ENCODE measurements at places on chromosomes 11 and 22.

DNA sequence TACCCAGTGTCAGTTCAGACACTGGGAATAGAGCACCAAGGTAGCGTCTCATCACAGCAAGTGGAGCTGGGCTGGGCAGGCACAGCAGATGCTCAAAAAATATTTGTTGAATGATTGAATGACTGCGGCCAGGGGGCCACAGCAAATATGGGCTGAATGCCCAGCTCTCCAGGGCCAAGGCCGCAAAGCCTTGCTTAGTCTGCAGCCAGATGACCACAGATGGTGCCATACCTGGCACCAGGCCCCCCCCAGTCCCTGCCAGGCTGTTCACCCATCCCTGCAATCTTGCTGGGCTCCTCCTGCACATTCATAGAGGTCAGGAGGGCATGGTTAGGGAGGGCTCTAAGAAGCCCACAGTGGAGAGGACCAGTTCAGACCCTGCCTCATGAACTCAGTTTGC, 32.9 kb downstream of the ZC3H7B start:
- no peak for DNase-seq

GRCh38 chr11:17633987-17634775, 85.2 kb upstream of the MYOD1 start:
- DNase-seq, result no peak

GRCh38 chr11:84890676-84891075, 736.5 kb downstream of the DLG2 start:
- peak; percentile 37 for DNase-seq

- DNase-seq, result no peak
Observed at GRCh38 chr11:61372659-61373420, 10.7 kb downstream of the TMEM138 start.

DNA sequence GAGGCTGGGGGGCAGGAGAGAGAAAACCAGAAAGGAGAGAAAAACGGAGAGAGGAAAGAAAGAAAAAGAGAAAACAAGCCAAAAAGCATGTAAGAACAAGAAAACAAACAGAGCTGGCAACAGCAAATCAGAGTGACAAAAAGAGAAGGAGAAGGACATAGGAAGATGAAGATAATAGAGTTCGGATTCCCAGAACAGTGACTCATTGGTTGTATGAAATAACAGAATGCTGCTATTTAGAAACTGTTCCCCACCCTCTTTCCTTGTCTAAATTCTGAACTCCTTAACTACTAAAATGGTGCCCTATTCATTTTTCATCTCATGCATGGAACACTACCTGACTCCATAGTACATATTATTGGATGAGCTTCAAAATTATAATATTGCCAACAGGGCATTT, 317.4 kb downstream of the C11orf87 start:
- DNase-seq, result no peak

GRCh38 chr11:131468565-131468964, 98.2 kb downstream of the NTM start:
- DNase-seq, result no peak

GRCh38 chr11:17596310-17596669, 49.2 kb downstream of the OTOG start:
- no peak for DNase-seq

GRCh38 chr11:1507381-1508140, 21.0 kb upstream of the MOB2 start:
- no peak for DNase-seq

- DNase-seq, result peak; percentile 34
Observed at GRCh38 chr11:62721994-62722393, 5.3 kb downstream of the HNRNPUL2 start.

GRCh38 chr11:114738954-114739353, 60.6 kb downstream of the NXPE2 start:
- DNase-seq, result peak; percentile 34

DNA sequence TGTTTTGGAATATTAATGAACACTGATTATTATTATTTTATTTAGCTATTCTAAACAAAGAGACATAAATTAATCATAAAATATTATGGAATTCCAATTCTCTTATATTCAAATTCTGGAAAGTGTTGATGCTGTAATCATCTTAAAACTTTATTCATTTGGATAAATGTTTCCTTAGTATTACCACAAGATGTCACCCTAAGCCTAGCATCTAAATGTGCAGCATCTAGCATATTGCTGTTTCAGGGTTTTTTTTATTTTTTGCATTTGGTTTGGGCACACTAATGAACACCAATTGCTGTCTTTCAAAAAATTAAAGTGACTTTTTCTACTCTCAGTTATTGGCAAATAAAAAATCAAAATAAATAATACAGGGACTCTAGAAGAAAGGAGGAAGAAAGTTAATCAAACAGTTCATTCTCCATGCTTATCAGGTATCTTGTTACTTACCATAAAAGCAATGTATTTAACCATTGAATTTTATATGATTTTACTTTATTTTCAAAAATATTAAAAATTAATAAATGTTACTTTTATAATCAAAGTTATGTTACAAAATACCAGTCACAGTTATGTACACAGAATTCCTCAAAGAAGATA, 31.8 kb downstream of the DLG2 start:
- no peak for DNase-seq

GRCh38 chr11:46413760-46414465, 22.3 kb upstream of the CHRM4 start:
- no peak for DNase-seq

GRCh38 chr11:71426413-71426812, 21.8 kb downstream of the DHCR7 start:
- DNase-seq, result no peak

- no peak for DNase-seq
Observed at GRCh38 chr11:92867913-92868619, 101.4 kb upstream of the MTNR1B start.

- DNase-seq, result no peak
Observed at GRCh38 chr11:103622296-103622695, 414.1 kb upstream of the DDI1 start.

DNA sequence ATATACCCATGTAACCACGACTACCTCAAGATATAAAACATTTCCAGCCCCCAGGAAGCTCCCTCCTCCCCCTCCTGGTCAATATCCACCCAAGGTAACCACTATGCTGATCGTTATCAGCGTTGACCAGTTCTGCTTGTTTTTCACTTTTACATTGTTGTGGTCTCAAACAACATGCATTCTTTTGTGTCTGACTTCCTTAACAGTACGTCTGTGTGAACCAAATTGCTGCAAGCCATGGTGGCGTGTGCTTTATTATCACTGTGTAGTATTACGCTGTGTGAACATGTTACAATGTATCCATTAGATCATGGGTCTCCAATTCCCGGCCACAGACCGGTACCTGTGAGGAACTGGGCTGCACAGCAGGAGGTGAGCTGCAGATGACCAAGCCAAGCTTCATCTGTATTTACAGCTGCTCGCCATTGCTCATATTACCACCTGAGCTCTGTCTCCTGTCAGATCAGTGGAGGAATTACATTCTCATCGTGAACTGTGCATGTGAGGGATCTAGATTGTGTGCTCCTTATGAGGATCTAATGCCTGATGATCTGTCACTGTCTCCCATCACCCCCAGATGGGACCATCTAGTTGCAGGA, 15.5 kb upstream of the GRK3 start:
- no peak for DNase-seq

GRCh38 chr11:43962383-43963278, 20.2 kb downstream of the C11orf96 start:
- no peak for DNase-seq

DNA sequence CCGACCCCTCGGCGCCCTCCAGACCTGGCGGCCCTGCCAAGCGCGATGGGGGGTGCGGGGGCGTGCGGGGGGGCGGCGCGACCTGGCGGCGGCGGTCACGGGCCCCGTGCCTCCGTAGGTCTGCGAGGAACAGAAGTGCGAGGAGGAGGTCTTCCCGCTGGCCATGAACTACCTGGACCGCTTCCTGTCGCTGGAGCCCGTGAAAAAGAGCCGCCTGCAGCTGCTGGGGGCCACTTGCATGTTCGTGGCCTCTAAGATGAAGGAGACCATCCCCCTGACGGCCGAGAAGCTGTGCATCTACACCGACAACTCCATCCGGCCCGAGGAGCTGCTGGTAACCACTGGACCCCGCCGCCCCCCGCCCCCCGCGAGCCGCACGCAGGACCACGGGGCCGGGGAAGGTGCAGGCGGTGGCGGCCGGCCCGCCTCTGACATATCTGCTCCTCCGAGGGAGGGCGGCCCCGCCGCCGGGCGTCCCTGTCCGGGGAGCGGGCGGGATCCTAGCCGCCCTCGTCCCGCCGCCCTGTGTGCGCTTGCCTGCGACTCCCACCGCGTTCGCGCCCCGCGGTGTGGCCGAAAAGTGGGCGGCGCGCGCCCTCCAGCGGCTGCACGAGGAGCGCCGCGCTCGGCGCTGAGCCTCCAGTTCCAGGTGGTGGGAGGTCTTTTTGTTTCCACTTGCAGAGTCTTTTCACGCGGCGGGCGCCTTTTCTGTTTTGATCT, 2.1 kb downstream of the CCND1 start:
- DNase-seq, result peak; percentile 55

- DNase-seq, result no peak
Observed at GRCh38 chr11:117806846-117807245, 9.8 kb upstream of the DSCAML1 start.

GRCh38 chr22:46469711-46470110, 67.7 kb downstream of the CELSR1 start:
- DNase-seq, result no peak

- no peak for DNase-seq
Observed at GRCh38 chr11:2301631-2302305, at the start of the genes C11orf21 and TSPAN32. C11orf21 (minus strand) TSS chr11:2301918; CDS start chr11:2301808, 110 bp downstream. TSPAN32 (plus strand) TSS chr11:2302013; CDS start chr11:2302150, 137 bp downstream.

GRCh38 chr11:128688031-128688713, 5.7 kb upstream of the FLI1 start:
- DNase-seq, result no peak

DNA sequence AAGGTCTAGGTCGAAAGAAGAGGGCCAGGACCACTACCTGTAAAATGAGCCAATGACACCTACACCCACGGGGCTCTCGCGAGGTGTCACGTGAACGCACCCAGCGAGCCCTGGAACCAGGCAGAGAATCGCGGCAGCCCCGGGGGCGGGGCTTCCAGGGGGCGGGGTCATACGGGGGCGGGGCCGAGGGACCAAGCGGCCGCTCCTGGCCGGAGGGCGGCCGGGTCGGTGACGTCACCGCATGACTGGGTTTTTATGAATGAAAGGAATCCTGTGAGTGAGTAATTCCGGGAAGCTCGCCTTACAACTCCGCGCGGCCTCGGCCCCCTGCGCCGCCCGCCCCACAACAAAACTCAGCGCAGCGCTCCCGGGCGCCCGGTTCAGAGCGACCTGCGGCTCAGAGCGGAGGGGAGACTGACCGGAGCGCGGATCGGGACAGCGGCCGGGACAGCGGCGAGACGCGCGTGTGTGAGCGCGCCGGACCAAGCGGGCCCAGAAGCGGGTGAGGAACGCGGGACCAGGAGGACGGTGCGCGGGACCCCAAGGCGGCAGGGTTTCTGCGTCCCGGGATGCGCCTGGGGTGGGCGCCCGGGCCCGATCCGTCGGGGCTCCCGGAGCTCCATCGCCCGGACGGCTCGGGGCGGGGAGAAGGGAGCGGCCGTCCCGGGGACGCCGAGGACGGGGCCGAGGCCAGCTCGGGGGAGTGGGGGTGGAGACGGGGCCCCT, at the start of gene MAFF:
TSS of gene MAFF (plus strand) at position 284 of the 726 bp plus-strand sequence. CDS start 11,860 bp downstream, outside the sequence.
- peak; percentile 97 for DNase-seq

DNA sequence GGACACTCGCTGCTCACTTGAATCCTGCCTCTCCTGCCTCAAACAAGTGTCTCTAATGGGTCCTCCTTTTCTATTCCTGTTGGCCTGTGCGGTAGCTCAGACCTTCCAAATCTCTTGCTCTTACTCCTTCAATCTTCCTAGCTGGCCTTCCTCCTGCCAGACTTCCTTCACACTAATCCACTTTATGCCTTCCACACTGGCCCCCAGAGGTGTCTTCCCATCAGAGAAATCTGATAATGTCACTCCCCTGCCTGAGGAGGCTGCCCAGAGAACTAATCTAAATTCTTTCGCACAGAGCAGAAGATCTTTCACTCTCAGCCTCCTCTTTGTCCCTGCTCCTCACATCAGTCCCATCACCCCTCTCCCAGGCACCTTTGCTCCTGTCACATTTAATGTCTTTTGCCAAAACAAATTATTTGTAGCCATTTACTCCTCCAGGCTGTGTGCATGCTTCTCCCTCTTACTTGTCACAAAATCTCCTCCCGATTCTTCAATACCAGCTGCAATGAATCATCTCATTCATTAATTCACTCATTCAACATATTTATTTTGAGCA, 175.7 kb downstream of the MAML2 start:
- DNase-seq, result no peak

DNA sequence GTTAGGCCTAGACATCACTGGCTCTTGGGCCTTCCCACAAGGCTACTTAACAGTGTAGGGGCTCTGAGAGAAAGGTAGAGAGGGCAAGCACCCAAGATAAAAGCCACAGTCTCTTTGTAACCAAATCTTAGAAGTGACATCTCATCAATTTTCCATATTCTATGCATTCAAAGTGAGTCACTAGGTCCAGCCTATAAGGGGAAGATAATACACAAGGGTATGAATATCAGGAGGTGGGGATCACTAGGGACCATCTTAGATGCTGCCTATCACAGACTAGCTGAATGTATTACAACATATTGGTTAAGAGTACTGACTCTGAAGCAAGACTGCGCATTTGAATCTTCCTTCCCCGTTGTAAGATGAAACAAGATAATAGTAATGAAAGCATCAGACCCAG, 144.1 kb downstream of the RBFOX2 start:
- DNase-seq, result no peak

GRCh38 chr11:101923554-101923953, 7.2 kb upstream of the ANGPTL5 start:
- no peak for DNase-seq

GRCh38 chr11:17730608-17731462, 3.7 kb upstream of the KCNC1 start:
- peak; percentile 57 for DNase-seq

- no peak for DNase-seq
Observed at GRCh38 chr11:75450826-75451821, 18.1 kb upstream of the KLHL35 start.

- peak; percentile 5 for DNase-seq
Observed at GRCh38 chr22:47333625-47334024, 571.2 kb downstream of the TBC1D22A start.

DNA sequence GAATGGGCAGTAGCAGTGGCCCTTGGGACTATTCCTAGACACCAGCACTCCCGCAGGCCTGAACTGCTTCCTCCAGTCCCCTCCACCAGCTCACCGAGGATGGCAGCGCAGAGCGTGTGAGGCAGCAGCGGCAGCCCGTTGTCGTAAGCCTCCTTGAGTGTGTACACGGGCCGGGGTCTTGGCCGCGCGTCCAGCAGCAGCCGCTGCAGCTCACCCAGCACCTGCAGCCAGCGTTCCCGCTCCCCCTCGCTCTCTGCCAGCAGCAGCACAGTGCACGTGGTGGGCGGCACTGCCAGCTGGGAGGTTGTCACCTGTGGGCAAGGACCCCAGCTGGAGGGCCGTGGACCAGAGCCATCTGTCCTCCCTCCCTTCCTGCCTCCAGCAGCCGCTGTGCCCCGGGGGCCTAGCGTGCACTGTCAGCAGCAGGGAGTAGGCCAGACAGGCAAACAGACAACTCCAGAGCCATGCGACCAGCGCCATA, 13.0 kb downstream of the CDC42BPG start:
- DNase-seq, result no peak

GRCh38 chr11:77038029-77038824, 4.0 kb downstream of the B3GNT6 start:
- DNase-seq, result no peak
